ENCODE measurements at places on chromosomes 4 and X. TPM values are rescaled to one million over a fixed set of nuclear protein-coding genes. Genes with fewer than 3 reads are reported as not detected.
A peak's percentile ranks its signal among the peaks of the same experiment; 100 is the strongest.

GRCh38 chrX:40772290-40772689, 36.9 kb upstream of the MED14 start:
- DNase-seq: peak; percentile 28

DNA sequence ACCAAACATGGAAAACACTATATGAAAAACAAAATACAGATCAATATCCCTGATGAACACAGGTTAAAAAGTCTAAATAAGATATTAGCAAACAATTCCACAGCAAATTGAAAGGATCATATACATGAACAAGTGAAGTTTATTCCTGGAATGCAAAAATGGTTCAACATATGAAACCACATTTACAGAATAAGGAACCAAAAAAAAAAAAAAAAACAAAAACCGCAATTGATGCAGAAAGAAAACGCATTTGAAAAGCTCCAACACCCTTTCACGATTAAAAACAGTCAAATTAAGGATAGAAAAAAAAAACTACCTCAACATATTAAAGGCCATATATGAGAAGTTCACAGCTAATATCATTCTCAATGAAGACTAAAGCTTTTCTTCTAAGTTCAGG, 45.4 kb upstream of the STS start:
- DNase-seq: no peak

DNA sequence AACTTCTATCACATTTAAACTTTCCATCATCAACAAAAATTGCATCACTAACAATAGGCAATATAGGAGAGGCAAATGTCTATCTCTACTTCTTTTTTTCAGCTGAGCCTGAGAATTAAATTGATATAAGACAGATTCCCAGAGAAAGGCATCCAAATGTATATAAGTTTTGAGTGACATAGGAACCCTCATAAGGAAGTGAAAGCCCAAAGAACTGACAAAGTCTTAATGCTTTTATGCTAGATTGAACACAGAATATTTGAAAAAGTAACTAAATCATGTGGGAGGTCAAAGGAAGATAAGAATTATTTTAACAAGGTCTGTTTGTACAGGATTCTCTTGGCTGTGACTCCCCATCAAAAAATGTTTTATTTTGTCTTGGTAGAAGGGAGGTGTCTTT, 714.9 kb downstream of the GRXCR1 start:
- no peak for DNase-seq

DNA sequence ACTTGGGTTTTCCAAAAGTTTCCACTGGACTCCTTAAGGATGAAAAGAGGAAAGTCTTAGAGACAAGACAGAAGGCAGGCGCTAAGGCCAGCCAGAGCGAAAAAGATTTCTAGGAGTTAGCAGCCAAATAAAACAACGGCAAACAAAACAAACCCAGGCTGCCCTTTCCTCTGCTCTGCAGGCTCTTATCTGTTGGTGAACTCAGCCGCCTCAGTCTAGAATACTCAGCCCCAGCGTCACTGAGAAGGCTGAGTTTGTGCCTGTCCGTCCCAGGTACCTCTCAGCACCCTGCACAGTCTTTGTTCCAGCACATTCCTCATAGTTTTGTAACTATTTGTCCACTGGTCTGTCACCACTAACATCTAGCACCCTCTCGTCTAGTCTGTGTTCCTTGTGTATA, 75.6 kb upstream of the FAM9C start:
- no peak for DNase-seq

- DNase-seq: no peak
These were observed 41.5 kb downstream of the F8 start for GRCh38 chrX:154981116-154981411.

- DNase-seq: no peak
These were observed 223.4 kb upstream of the PRPS2 start for GRCh38 chrX:12567857-12568256.

- DNase-seq: no peak
These were observed 727.6 kb downstream of the TRAM1L1 start for GRCh38 chr4:116357758-116358157.

GRCh38 chrX:68332201-68332731, 101.0 kb downstream of the OPHN1 start:
- DNase-seq: no peak

- DNase-seq: no peak
These were observed 434.7 kb downstream of the PACRGL start for GRCh38 chr4:21134994-21135393.

DNA sequence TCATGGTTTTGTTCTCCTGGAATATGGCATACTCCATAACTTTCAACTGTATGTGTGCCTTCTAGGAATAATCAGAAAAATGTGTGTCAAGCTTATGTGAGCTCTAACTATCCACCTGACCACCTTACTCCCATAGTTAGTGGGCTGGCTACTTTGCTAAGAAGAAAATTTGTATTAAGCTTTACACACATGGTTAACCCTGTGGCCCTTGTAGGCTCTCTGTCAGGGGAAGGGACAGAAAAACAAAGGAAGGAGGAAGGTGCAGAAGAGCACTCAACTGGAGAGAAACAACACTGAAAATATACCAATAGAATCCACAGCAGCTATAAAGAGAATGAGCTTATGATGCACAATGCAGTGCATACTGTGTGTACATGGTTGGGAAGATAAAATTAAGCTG, 84.6 kb downstream of the PPP3CA start:
- no peak for DNase-seq

DNA sequence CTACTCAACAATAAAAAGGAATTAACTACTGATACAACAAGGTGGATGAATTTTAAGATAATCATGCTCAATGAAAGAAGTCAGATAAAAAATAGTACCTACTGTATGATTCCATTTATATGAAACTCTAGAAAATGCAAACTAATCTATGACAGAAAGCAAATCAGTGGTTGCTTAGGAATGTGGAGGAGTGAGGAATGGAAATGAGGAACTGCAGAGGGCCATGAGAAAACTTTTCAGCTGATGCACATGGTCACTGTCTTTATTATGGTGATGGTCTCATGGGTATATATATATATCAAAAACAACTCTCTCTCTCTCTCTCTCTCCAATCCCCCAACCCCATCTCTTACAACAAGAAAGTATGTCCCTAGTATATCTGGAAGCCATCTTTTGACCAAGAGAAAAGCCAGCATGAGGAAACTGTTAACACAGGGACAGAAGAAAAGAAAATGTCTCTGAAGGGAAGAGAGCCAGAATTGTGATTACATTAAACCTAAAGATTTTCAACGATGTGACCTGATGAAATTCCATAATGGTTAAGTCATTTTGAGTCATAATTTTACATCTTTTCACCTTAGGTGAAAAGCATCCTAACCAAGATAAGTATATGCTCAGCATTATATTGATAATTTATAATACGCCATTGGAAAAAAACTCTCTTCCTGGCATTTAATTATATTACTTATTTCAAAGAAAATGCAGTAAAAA, 8.5 kb upstream of the NFKB1 start:
- no peak for DNase-seq

- DNase-seq: no peak
These were observed 1.3 kb upstream of the HAND2 start for GRCh38 chr4:173531086-173531965.

CTAG1A gene
- not detected for total RNA-seq

MXRA5 gene
- 0.21 TPM for total RNA-seq

SLC10A4 gene
- total RNA-seq: not detected

RNF212 gene
- total RNA-seq: not detected

GNRHR gene
- total RNA-seq: not detected

USP17L22 gene
- not detected for total RNA-seq

GPRASP2 gene
- total RNA-seq: 17.4 TPM

INTS6L gene
- total RNA-seq: 4.0 TPM

DCX gene
- not detected for total RNA-seq

CFAP99 gene
- not detected for total RNA-seq

CT45A5 gene
- 10.4 TPM for total RNA-seq

MAGEA3 gene
- 116 TPM for total RNA-seq

TCEAL4 gene
- 33.3 TPM for total RNA-seq

SHROOM4 gene
- total RNA-seq: 0.92 TPM
